Astrocyte of the hippocampus (primary cell): ENCODE measurements at places on chromosomes 4 and X.

DNA sequence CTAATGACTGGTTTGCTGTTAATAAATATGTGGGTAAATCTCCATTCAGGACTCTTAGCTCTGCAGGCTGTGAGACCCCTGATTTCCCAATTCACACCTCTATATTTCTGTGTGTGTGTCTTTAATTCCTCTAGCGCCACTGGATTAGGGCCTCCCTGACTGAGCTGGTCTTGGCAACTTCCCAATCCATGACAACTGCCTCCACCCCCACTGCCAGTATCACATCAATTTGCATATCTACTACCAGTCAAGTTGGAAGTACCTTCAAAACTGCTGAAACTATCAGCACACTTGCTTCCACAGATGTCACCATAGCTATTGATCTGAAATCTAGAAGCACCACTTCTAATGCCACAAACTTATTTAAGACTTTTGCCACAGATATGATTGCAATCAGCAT, 27.6 kb downstream of the OPRPN start:
- DNase-seq = no peak

DNA sequence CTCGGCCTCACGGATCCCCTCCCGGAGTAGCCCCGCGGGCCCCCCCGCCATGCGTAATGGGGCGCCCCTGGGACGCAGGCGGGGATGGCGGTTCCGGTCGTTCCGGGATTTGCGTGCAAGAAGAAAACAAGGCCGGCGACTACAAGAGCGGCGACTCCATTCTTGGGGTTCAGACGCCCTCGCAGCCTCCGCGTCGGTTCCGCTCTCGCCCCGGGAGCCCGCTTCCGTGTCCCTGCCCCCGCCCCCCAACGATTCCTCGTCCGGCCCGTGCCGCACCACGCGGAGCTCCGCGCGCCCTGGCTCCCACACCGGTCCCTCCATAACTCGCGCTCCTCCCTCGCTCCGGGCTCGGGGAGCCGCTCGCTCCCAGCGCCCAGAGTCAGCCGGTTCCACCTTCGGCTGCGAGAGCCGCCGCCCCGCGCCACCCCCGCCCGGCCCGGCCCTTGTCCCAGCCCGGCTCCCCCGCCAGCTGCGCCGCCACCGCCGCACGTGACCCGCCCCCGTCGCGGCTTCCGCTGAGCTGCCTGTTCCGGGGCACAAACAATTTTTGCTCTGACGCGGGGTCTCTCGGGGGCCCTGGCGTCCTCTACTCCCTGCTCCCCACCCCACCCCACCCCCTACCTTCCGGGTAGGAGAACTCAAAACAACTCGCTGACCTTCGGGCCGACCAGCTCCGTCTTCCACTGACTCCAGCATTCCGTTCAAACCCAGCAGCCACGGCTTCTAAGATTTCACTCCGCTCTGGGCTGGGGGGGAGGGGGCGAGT, 78.8 kb upstream of the BCOR start:
- DNase-seq = peak; percentile 40

GRCh38 chr4:126986828-126987227, 645.9 kb upstream of the INTU start:
- peak; percentile 20 for DNase-seq

- peak; percentile 84 for DNase-seq
These were observed 64.0 kb downstream of the SMAD1 start for GRCh38 chr4:145545538-145546174.

GRCh38 chrX:41781500-41781899, 57.5 kb downstream of the GPR82 start:
- peak; percentile 44 for DNase-seq

DNA sequence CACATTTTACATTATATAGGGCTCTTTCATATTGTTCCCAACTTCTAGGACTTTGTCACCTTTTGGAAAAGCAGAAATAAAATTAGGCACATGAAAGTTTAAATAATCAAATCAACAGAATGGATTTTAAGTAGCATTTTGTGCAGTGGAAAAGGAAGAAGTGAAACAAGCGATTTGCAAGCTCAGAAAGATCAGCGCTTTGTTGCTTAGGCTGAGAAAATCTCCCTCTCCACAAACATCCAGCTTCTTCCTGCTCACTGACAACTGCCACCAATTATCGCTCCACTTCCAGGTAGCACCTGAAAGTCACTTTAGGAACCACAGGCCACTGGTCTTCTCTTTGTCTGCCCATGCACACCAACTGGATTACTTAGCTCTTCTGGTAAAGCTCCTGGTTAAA, 2.0 kb upstream of the PDK3 start:
- DNase-seq = no peak

DNA sequence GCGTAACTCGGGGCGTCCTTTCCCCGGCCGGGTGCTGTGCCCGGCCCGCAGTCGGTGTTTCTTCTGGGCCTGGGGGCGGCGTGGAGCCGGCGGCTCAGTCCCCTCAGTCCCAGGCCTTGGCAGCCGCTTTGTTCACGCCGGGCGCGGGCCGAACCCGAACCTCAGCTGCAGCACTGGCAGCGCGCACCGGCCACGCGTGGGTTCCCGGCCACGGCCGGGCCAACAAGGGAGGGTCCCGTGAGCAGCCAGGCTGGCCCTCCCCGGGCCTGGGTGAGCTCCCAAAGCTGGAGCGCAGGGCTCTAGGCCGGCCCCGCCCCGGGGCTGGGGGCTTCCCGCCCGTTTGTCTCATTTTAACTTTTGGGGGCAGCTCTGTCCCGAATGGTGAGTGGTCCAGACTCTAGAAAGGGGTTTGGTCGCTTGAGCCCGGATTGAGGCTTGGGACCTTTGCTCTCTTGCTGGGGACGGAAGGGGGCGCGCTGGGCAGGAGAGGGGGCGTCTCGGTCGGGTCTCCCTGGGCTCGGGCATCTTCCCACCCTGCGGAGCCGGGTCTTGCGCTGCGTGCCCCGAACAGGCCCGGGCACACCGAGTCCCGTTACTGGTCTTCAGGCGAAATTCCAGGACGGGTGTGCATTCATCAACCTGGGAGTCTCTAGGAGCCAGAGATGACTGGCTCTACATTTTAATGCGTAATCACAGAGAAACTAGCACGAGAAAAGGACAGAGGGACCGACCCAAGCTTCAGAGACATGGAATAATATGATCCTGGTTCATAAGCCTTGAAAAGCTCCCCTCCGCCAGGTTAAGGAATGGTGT, 177.1 kb downstream of the CBR4 start:
- DNase-seq = peak; percentile 71

DNA sequence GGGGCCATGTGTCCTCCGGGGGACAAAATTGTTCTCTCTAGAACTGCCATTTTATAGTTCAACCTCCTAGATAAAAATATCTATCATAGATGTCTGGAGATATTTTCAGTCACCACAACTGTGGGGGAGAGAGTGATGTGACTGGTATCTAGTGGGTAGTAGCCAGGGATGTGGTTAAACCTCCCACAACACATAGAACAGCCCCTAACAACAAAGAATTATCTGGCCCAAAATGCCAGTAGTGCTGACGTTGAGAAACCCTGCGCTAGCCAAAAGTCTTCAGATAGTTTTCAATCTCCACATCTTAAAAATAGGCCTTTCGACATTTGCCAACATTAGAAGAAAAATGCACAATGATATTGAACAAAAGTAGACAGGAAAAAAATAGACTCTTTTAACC, 19.0 kb upstream of the SUPT20HL2 start:
- DNase-seq = peak; percentile 15

GRCh38 chr4:5079581-5079980, 28.3 kb downstream of the STK32B start:
- DNase-seq = peak; percentile 33

DNA sequence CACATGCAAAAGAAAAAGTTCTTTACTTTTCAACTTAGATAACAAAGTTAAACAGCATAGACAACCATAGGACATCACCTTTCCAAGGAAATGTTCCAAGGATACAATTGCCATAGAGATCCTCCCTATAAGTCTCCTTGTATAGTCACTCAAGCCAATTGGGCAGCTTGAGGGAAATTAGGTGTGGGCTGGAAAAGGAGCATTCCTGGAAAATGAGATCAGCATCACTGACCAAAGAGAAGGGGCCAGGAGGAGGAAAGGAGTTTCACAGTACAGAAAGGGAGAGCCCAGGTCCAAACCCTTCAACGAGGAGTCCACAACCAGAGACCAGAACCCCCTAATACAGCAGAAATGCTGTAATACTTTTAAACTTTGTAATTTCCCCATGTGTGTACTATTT, 91.5 kb upstream of the PPARGC1A start:
- peak; percentile 80 for DNase-seq

- no peak for DNase-seq
These were observed 4.4 kb upstream of the PGM2 start for GRCh38 chr4:37821953-37822605.

- peak; percentile 12 for DNase-seq
These were observed 47.6 kb downstream of the SPIN3 start for GRCh38 chrX:56947699-56948098.

DNA sequence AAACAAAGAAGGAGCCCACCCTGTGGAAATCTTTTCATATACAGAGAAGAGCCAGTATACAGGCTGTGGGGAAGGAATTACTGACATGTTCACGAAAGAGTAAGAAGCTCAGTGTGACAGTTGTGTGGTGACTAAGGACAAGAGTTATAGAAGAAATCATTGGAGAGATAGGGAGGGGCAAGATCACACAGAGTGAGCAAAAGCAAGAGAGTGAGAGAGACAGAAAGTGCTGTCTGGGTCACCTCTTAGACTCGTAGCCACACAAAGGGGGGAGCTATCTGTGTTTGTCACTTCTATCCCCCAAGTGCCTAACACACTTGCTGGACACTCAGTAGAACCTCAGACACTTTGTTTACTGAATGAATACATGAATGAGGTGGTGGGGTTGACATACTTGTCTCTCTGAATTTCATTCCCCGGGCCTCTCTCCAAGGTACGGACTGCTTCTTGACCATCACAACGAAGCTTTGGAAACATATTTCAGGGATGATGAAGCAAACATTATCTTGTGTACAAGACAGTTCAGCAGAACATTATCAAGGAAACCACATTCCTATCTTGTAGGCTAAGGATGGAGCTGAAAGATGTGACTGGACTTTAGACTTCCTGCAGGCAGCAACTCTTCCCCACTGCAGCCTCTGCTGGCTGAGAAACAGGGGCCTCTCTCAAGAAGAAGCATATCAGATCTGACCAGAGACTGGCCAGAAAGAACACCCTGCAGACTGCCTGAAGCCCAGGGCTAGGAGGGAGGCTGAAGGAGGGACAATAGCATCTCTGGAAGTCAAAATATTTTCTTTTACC, 168.2 kb downstream of the AMELX start:
- DNase-seq = no peak

DNA sequence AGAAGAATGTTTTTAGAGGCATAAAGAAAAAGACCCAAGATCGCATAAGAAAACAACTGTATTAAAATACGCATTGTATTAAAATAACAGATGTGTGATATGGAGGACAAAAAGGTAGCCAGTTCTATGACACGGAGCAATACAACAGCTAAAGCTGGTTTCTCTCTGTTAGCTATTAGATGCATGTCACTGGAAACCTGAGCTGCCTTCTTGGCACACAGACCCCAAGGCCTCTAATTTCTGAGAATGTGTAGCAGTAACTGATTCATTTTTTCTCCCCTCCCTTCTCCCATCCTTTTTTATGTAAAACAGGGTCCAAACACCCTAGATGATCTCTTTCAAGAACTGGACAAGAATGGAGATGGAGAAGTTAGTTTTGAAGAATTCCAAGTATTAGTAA, 4.1 kb downstream of the S100G start:
- DNase-seq = no peak

GRCh38 chr4:91598696-91599095, 705.1 kb upstream of the GRID2 start:
- no peak for DNase-seq
